ENCODE measurements at places on chromosomes 4 and X. TPM values are rescaled to one million over a fixed set of nuclear protein-coding genes. Genes with fewer than 3 reads are reported as not detected.
A peak's percentile ranks its signal among the peaks of the same experiment; 100 is the strongest.

Gene TLR1
- 29.1 TPM for total RNA-seq

Gene FAM47A
- total RNA-seq, result not detected

Gene CNGA1
- 7.2 TPM for total RNA-seq

Gene CCDC149
- 15.9 TPM for total RNA-seq

Gene FGF13
- 5.7 TPM for total RNA-seq

Gene SLC7A11
- 0.30 TPM for total RNA-seq

DNA sequence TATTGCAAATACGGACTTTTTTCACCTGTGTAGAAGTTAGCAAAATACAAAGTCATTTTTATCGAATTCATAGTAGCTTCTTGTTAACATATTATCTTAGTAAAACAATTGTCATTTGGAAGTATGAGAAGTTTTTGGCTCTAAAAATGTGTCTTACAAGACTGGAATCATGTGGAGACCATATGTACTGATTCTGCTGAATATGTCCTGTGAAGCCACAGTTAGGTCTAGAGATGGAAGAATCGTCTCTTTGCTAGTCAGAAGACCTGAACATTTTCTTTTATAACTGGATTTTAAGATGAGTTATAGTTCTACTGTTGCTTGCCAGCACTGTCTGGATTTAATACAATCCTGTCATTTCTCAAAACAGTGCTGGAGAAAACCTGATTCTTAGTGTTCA, 29.0 kb downstream of the TMEM165 start:
- H3K4me1 ChIP-seq, result peaks cover 4% of the 10 kb centered on the region
- no peak for DNase-seq
- no peaks in the 10 kb centered on the region for H3K27me3 ChIP-seq
- H3K36me3 ChIP-seq, result no peaks in the 10 kb centered on the region

- H3K27me3 ChIP-seq, result no peaks in the 10 kb centered on the region
- DNase-seq, result no peak
Measured at GRCh38 chrX:17525266-17525665, 150.3 kb downstream of the NHS start.

DNA sequence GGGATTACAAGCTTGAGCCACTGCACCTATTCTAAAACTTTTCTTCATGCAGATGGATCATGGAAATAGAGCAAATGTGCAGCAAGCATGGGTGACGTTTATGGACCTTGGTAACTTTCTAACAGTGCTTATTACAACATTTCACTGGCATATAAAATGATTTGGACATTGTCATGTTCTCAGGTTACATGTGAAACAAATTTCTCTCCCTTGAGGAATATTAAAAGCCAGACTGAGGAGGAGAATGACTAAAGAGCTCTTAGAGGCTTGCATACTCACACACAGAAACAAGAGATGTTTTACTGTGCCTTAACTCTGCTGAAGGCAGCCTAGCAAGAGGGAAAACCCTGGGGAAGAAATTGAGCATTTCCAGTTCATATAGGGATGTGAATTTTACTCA, 38.6 kb upstream of the GPR101 start:
- H3K36me3 ChIP-seq, result no peaks in the 10 kb centered on the region
- no peak overlapping the region for H3K4me3 ChIP-seq
- no peaks in the 10 kb centered on the region for H3K4me1 ChIP-seq
- DNase-seq, result no peak
- H3K27me3 ChIP-seq, result no peaks in the 10 kb centered on the region

- no peak for DNase-seq
- H3K27ac ChIP-seq, result no peak overlapping the region
- no peaks in the 10 kb centered on the region for H3K4me1 ChIP-seq
- no peaks in the 10 kb centered on the region for H3K27me3 ChIP-seq
- no peaks in the 10 kb centered on the region for H3K36me3 ChIP-seq
- no peak overlapping the region for H3K4me3 ChIP-seq
Measured at GRCh38 chr4:101871962-101872676, 81.6 kb downstream of the BANK1 start.

GRCh38 chrX:9878146-9878820, 88.9 kb upstream of the CLDN34 start:
- H3K27me3 ChIP-seq, result no peaks in the 10 kb centered on the region
- H3K4me1 ChIP-seq, result no peaks in the 10 kb centered on the region
- no peak overlapping the region for H3K4me3 ChIP-seq
- no peak for DNase-seq
- H3K36me3 ChIP-seq, result no peaks in the 10 kb centered on the region

DNA sequence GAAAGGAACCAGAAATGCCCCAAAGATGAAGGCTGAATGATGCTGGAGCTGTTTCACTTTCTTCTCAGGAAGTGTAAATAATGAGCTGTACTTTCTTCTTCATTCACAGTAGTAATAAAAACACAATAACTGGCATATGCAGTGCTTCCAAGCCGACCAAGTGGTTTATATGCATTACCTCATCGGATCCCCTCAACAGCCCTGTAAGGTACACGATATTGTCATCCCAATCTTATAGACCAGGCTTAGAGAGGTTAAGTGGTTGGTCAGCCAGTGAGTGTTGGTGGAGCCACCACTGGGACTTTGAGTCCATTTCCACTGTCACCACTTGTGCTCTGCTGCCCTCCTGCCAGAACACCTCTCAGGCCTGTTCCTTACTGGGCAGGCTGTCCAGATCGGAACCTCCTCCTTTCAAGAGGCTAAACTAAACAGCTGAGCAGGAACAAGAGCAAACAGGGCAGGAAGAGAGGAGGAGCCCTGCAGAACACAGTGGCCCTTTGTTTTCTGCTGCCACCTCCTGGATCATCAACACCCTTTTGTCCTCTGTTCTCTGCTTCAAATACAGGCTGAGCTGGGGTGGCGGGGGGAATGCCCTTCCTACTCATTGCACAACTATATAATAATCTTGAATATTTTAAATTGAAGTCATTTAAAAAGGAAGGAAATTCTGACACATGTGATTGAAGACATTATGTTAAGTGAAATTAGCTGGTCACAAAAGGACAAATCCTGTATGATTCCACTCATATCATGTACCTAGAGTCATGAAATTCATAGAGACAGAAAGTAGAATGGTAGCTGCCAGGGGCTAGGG, 112.5 kb upstream of the ATP6AP2 start:
- peak; percentile 17 for DNase-seq
- H3K4me3 ChIP-seq, result no peak overlapping the region
- H3K4me1 ChIP-seq, result no peaks in the 10 kb centered on the region
- H3K27ac ChIP-seq, result peak overlapping the region; percentile 66

- H3K36me3 ChIP-seq, result no peaks in the 10 kb centered on the region
- H3K27ac ChIP-seq, result no peak overlapping the region
- no peak overlapping the region for H3K4me3 ChIP-seq
- H3K27me3 ChIP-seq, result no peaks in the 10 kb centered on the region
- no peak for DNase-seq
Measured at GRCh38 chr4:7073059-7073458, 5.2 kb upstream of the GRPEL1 start.

DNA sequence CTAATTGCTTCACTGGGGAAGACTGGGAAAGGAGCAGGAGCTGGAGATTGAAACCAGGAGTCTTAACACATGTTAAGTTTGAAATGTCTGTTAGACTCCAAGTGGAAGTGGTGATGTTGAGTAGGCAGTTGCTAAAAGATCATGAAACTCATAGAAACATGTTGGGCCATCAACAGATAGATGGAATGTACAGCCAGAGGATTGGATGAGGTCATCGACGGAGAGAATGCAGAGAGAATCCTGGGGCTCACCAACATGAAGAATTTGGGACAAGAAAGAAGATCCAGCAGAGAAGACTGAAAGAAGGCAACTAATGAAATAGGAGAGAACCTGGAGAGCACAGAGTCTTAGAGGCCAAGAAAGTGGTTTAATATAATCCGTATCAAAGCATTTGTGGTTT, 19.4 kb upstream of the TSPAN5 start:
- no peaks in the 10 kb centered on the region for H3K27me3 ChIP-seq
- H3K27ac ChIP-seq, result no peak overlapping the region
- H3K4me3 ChIP-seq, result no peak overlapping the region
- H3K4me1 ChIP-seq, result no peaks in the 10 kb centered on the region
- DNase-seq, result no peak
